Foreskin keratinocyte (primary cell): ENCODE measurements at places on chromosomes 6 and 20. TPM values are rescaled to one million over a fixed set of nuclear protein-coding genes. Genes with fewer than 3 reads are reported as not detected.

ADGB gene
- total RNA-seq: not detected in 2 replicates

SLC4A11 gene
- total RNA-seq: 11.3 TPM in 2 replicates

CCN6 gene
- total RNA-seq: 0.11 and 0.37 TPM in 2 replicates

RIPPLY2 gene
- 0.65 and 1.8 TPM in 2 replicates for total RNA-seq

CALHM4 gene
- 0.10 and 0.18 TPM in 2 replicates for total RNA-seq

CPXM1 gene
- total RNA-seq: not detected in 2 replicates

GRCh38 chr6:155328074-155328538 lies 13.8 kb upstream of the TFB1M start:
- no peak for DNase-seq

DNA sequence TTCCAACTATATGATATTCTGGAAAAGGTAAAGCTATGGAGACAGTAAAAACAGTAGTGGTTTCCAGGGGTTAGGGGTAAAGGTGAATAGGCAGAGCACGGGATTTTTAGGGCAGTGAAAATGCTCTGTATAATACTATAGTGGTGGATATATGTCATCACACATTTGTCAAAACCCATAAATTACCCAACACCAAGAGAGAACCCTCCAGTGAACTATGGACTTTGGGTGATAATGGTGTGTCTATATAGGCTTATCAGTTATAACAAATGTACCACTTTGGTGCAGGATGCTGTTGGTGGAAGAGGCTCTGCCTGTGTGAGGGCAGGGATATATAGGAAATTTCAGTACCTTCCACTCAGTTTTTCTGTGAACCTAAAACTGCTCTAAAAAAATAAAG lies 149.9 kb downstream of the GPX5 start:
- no peak for DNase-seq

DNA sequence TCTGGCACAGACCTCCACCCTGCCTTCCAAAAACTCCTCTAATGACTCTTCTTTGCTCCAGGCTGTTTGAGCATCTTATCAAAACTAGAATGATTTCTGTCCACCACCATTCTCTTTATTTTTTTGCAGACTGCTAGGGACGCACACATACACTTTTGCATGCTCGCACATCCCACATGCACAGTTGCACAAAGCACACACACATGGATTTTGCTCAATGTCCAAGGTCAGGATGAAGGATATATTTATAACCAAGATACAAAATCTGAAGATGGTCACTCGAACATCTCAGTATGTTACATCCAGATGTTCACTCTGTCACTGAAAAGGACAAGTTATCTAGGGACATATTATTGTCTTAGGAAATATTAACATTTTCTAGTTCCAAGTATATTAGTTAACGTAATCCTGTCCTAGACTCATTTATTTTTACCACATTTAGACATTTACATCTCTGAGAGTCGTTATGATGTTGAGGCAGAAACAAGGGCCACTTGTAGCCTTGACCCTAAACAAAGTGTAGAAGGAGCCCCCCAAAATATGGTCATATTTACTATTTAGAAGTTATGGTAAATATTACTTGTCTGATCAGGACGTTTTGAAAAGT lies 3.4 kb upstream of the SIM1 start:
- no peak for DNase-seq

DNA sequence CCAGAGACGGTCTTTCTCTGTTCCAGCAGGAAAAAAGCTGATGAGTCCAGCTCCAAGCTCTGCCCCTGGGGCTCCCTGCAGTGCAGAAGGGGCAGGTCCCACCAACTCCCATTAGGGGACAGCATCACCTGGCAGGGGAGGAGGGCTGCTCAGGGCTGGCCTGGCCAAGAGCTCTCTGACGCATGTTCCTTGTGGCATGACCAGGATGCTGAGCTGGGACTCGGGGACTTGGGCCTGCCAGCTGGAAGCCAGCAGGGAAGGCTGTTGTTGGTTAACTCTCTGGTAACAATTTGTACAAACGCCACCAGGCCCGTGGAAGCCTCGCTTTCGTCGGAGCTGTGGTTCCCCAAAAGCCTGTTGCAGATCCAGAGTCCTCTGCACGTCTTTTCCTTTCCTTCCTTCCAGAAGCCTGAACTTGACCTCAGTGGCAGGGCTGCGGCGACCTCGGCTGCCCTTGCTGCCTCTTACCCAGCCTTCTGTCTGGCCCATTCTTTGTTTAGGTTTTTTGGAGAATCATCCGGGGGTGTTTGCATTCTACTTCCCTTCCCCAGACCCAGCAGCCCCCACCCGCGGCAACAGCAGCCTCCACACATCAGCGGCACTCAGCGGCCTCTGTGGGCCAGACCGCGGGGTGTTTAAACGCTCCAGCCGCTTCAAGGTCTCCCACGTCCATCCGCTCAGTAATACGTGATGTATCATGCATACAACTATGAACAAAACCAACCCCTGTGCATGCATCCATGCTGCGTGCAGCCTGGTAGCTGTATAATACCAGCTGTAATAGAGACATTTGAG lies 63.3 kb downstream of the GNAS-AS1 start:
- DNase-seq: no peak

DNA sequence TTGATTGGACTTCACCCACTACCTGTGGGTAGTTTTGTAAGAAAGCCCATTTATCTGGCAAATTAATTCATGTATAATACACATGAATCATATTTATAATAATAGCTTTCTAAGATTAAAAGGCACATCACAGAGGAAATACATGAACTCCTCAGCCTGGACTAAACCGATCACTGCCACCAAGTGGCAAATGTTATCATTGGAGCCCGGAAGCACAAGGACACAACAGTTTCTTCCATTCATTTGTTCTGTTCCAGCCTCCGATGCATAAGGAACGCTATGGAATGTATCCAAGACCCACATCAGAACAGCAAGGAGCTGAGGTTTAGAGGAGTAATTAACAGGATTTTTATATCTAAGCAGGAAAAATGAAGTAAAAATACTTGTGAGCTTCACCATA lies 13.9 kb upstream of the IPCEF1 start:
- no peak for DNase-seq

GRCh38 chr6:83707829-83708545 lies 914 bp downstream of the SNAP91 start:
- no peak for DNase-seq

DNA sequence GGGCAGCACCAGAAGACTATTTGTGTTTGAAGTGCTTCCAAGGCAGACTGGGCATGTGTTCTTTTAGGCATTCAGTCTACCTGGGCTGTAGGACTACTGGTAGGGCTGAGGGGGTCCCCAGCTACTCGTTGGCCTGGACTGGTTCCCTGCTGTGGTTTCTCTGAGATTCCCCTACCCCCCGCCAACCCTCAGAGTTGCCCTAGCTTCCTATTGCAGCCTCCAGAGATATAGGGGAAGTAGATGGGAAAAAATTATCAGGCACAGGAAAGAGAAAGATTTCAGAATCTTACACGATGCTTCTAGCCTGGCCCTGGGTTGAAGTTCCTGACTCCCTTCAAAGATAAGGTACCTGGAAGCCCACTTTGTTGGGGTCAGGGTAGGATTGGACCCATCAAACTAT lies 22.5 kb downstream of the BRPF3 start:
- no peak for DNase-seq

DNA sequence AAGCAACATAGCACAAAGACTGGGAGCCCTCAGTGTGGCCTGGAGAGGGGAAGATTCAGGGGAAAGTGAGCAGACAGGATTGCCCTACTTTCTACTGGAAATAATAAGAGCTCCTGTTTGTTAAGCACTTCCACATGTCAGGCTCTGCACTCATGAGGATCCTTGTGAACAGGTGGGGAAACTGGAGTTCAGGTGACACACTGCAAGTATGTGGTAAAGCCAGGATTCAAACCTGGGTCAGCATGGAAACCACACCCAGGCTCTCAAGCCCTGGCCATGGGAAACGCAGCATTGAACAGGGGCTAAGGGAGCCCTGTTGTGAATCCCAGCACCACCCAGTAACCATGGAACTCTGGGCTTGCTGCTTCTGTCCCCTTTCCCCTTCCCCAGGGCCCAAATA lies 42.8 kb upstream of the ID1 start:
- no peak for DNase-seq

- peak; percentile 89 for DNase-seq
These were observed 378.8 kb downstream of the QKI start for GRCh38 chr6:163793011-163793983.

GRCh38 chr6:142929751-142930358 lies 15.1 kb downstream of the HIVEP2 start:
- DNase-seq: no peak

- no peak for DNase-seq
These were observed 43.2 kb upstream of the TBC1D7 start for GRCh38 chr6:13371421-13372072.
